ENCODE measurements at places on chromosomes 1 and 21.

DNA sequence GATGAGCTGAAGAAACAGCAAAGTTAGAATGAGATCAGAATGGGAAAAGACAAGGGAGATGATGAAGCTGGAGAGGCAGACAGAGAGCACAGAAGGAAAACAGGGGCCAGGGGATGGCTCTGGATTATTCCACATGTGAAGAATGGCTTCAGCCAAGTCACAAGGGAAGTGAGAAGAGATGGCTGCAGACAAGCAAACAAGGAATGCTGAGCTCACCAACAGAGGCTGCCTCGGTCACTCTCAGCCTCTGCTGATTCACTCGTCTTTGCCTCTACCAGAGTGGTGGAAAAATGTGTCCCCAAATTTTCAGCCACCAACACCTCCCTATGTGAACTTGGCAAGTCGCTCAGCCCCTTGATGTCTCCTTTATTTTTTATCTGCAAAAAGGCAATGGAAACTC is 46.7 kb downstream of the TRABD2B start:
- no peak for DNase-seq
- H3K27ac ChIP-seq = no peak overlapping the region
- H3K36me3 ChIP-seq = no peaks in the 10 kb centered on the region
- H3K4me3 ChIP-seq = no peak overlapping the region
- no peaks in the 10 kb centered on the region for H3K4me1 ChIP-seq

DNA sequence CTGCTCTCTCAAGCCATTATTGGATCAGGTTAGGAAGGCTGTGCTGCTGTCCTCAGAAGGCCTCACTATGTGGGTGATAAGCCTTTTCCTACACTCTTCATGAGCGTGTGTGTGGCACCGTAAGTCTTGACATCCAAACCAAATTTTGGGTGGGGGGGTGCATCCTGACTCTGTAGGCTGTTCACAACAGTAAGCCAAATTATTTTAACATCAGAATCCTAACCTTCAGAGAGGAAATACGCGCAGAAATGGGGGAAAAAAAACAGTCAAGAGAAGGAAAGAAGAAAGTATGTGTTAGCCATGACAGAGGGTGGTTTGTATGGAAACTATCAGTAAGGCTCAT is 21.0 kb downstream of the STPG1 start:
- H3K36me3 ChIP-seq = no peaks in the 10 kb centered on the region
- peak overlapping the region; percentile 3 for H3K4me3 ChIP-seq
- no peaks in the 10 kb centered on the region for H3K27me3 ChIP-seq
- no peak for DNase-seq

GRCh38 chr1:232180779-232181136 is 449.2 kb downstream of the SIPA1L2 start:
- no peak overlapping the region for H3K27ac ChIP-seq
- no peak for DNase-seq
- no peaks in the 10 kb centered on the region for H3K36me3 ChIP-seq

GRCh38 chr1:204419064-204419403 is 7.4 kb upstream of the PPP1R15B start:
- H3K4me1 ChIP-seq = peaks cover 34% of the 10 kb centered on the region
- no peak overlapping the region for H3K4me3 ChIP-seq
- peak overlapping the region; percentile 90 for H3K27ac ChIP-seq
- H3K36me3 ChIP-seq = no peaks in the 10 kb centered on the region
- no peak for DNase-seq

GRCh38 chr1:3922201-3922725 is 22.2 kb upstream of the C1orf174 start:
- peaks cover 14% of the 10 kb centered on the region for H3K27me3 ChIP-seq
- no peaks in the 10 kb centered on the region for H3K36me3 ChIP-seq
- H3K4me1 ChIP-seq = no peaks in the 10 kb centered on the region
- no peak for DNase-seq
- no peak overlapping the region for H3K27ac ChIP-seq

DNA sequence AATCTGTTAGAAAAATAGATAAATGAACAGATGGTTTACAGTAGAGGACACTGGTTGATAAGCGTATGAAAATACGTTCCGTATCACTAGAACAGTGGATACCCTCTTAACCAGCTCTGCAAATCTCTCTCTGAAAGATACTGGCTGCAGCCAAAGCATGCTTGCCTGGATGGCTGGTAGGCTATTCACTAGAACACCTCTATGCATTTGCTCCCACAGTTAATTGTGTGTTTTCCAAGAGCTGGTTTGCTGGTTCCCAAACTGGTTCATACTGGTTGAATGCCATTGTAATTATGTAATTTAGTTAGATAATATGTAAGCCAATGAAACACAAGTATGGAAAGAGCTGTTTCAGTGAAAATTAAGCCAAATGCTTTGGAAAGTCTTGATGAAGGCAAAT is 126.6 kb downstream of the C1orf21 start:
- DNase-seq = no peak
- no peak overlapping the region for H3K4me3 ChIP-seq

DNA sequence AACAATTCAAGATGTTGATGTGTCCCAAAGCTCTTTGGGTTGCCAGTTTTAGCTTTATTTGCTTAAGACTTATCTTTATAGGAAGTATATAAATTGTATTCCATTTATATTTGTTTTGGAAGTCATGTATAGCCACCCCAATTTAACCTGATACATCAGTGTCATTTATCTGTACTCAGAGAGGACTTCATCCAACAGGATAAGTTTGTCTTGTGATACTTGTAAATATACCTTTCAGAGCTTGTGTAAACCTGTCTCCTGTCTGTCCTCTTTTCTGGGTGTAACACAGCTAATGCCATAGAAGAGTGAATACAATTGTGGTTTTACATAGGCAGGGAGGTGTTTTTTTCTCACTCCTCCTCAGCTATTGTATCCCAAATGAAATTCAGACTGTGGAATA is 10.4 kb downstream of the PTGFR start:
- DNase-seq = no peak
- H3K4me3 ChIP-seq = no peak overlapping the region
- no peaks in the 10 kb centered on the region for H3K36me3 ChIP-seq
- H3K27ac ChIP-seq = no peak overlapping the region
- H3K4me1 ChIP-seq = no peaks in the 10 kb centered on the region

DNA sequence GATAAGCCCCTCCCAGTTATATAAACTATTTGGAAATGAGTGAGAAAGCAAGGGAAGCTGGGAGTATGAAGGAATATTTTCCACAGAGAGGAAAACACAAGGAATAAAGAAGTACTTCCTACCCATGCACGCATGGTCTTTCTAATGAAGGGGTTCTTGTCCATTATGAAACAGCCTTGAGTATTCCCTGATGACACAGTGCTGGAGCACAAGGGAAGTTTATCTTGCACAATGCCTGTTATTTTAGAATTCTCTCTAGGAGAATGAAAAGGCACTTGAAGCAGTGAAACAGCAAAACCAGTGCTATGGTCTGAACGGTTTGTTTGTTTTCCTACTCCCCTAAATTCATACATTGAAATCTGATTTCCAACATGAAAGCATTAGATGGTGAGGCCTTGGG is 38.6 kb upstream of the ADAMTS1 start:
- H3K4me1 ChIP-seq = no peaks in the 10 kb centered on the region
- H3K27ac ChIP-seq = no peak overlapping the region
- no peak for DNase-seq
- H3K4me3 ChIP-seq = no peak overlapping the region
- H3K36me3 ChIP-seq = no peaks in the 10 kb centered on the region

GRCh38 chr1:67514786-67515185 is 84.6 kb upstream of the SERBP1 start:
- DNase-seq = no peak
- no peak overlapping the region for H3K27ac ChIP-seq
- no peaks in the 10 kb centered on the region for H3K27me3 ChIP-seq
- no peak overlapping the region for H3K4me3 ChIP-seq

DNA sequence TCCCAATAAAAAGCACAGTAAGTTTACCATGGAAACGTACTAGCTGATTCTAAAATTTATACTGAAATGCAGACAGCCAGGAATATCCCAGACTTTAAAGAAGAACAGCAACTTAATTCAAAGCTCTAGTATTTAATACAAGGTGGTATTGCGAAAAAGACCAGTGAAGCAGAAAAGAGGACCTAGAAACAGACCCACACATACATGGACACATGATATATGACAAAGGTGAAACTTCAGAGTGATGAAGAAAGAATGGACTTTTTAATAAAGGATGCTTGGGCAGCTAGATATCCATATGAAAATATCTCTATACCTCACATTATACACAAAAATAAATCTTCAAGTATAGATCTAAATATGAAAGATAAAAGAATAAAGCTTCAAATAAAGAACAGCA is 62.6 kb downstream of the COP1 start:
- no peaks in the 10 kb centered on the region for H3K27me3 ChIP-seq
- H3K36me3 ChIP-seq = peaks cover 18% of the 10 kb centered on the region
- H3K4me3 ChIP-seq = no peak overlapping the region
- peaks cover 21% of the 10 kb centered on the region for H3K4me1 ChIP-seq

GRCh38 chr21:43294194-43294902 is 125.5 kb downstream of the CRYAA start:
- H3K27me3 ChIP-seq = peaks cover 9% of the 10 kb centered on the region
- H3K4me1 ChIP-seq = peaks cover 45% of the 10 kb centered on the region
- no peak overlapping the region for H3K27ac ChIP-seq
- H3K36me3 ChIP-seq = no peaks in the 10 kb centered on the region

DNA sequence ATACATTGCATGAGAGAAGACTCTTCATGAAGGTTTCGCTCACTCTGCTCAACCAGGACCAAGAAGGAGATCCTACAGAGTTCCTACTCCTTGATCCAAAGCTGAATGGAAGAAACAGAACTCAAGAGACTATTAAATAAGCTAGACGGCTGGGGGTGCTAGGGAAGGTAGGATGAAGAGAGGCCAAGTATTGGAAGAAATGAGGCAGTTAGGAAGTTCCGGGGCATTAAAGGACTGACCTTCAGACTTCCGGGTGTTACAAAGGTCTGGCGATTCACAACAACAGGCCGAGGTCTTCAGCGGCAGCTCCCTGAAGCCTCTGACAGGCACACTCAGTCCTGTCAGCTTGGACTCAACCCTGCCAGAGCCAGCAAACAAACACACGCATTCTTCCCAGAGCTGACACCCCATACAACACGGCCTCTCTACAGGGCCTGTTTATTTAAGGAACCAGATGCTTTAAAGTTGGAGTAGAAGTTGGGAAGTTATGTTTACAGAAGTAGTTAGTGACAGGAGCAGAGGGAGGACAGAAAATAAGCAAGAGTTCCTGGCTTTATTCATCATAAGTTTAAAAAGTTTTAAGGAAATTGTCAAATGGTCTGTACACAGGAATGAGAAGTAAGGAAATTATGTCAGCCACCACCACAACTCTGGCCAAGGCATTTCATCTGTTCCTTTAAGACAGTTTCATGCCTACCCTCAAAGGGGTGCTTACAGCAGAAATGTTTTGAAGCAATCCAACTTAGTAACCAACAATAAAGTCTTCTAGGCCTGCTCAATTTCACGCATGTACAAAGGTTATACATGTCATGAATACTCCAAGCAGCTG is 4.7 kb downstream of the SORT1 start:
- DNase-seq = no peak
- no peak overlapping the region for H3K4me3 ChIP-seq
- H3K36me3 ChIP-seq = no peaks in the 10 kb centered on the region
- no peak overlapping the region for H3K27ac ChIP-seq
- peaks cover 72% of the 10 kb centered on the region for H3K27me3 ChIP-seq

DNA sequence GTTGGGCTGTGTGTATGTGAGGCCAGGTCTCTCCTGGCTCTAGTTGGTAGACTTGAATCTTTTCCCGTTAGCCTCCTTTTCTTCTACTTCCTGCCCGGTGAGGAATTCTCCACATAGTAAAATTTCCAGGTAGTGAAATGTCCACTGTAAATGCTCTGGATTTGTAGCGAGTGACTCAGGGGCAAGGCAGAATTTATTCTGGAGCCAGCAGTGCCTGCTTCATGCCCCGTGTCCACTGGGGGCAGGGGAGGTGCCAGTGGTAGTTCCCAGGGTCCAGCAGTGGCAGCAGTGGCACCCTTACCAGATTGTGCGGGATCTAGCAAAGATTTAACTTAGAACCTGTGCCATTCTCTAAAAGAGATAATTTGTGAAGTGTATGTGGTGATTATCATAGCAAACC is 74.5 kb upstream of the USP24 start:
- peaks cover 3% of the 10 kb centered on the region for H3K27me3 ChIP-seq
- no peaks in the 10 kb centered on the region for H3K36me3 ChIP-seq

GRCh38 chr1:184811439-184812111 is 56.9 kb upstream of the EDEM3 start:
- H3K27me3 ChIP-seq = no peaks in the 10 kb centered on the region
- no peak overlapping the region for H3K4me3 ChIP-seq
- no peak for DNase-seq
- peak overlapping the region; percentile 76 for H3K27ac ChIP-seq

- H3K36me3 ChIP-seq = peaks cover 10% of the 10 kb centered on the region
- H3K27ac ChIP-seq = no peak overlapping the region
- no peak for DNase-seq
- no peaks in the 10 kb centered on the region for H3K27me3 ChIP-seq
- no peak overlapping the region for H3K4me3 ChIP-seq
- H3K4me1 ChIP-seq = peaks cover 3% of the 10 kb centered on the region
These were observed 528.1 kb downstream of the DPYD start for GRCh38 chr1:97392701-97393100.

DNA sequence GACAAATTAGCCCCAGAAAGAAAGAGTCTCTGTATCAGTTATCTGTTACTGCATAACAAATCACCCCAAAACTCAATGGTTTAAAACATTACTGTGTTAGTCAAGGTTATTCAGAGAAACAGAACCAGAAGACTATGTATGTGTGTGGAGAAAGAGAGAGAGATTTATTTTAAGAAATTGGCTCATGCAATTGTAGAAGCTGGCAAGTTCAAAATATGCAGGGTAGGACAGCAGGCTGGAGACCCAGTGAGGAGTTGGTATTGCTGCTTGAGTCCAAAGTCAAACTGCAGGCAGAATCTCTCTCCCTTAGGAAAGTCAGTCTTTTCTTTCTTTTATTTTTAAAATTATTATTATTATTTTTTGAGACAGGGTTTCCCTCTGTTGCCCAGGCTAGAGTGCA is 50.2 kb upstream of the TNR start:
- peaks cover 31% of the 10 kb centered on the region for H3K27me3 ChIP-seq
- no peak overlapping the region for H3K27ac ChIP-seq
- no peak overlapping the region for H3K4me3 ChIP-seq
- DNase-seq = no peak

DNA sequence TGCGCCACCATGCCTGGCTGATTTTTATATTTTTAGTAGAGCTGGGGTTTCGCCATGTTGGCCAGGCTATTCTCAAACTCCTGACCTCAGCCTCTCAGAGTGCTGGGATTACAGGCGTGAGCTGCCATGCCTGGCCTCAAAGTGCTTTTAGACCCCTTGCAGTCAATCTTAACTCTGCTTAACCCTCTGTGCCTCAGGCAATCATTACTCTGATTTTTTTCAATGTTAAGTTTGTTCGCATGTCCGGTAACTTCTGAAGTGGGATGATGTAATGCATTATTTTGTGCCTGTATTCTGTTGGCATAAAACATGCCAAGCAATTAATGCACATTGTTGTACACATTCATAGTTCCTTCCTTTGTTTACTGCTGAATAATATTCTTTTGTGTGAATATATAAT is 18.6 kb downstream of the SMG7 start:
- H3K36me3 ChIP-seq = peaks cover 5% of the 10 kb centered on the region
- no peak for DNase-seq
- H3K4me3 ChIP-seq = no peak overlapping the region
- H3K27ac ChIP-seq = no peak overlapping the region
